Thymus (tissue), 14 donors: ENCODE measurements at places on chromosomes 16 and 17.

GRCh38 chr17:6780001-6780400 lies 4.0 kb downstream of the FBXO39 start:
- DNase-seq: no peak

GRCh38 chr16:81450783-81451491 lies 6.3 kb downstream of the CMIP start:
- no peak for DNase-seq

DNA sequence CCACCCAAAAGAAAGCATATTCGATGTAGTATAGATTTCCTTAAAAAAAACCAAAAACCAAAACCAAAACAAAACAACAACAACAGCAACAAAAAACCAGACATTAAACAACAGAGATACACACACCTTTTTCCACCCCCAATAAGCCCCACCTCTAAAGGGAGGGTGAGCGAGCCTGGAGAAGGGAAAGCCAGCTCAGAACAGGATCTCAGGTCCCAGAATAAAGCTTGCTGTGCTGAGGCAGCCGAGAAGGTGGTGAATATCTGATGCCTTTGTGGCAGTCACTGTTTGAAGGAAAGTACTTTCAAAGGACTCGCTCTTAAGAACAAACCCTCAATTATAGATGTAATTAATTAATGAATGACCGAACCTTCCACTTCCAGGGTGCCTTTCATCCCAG lies 470 bp downstream of the KRT23 start:
- DNase-seq: no peak

DNA sequence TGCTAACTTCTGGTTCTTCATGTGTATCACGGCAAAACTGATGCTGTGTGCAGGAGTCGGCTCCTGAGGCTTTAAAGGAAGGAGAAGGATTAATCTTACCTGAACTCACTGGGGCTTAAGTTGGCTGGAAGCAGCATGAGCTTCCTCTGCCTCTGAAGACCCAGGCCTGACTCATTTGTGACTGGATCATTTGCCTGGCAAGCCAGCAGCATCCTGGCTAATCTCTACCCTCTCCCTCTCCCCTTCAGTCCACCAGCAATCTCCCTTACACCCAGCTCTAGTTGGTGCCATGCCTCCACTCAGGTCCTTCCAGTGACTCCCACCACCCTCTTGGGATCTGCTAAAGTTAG lies 150.3 kb downstream of the IRX3 start:
- no peak for DNase-seq
